ENCODE measurements at places on chromosomes 5 and 9.

DNA sequence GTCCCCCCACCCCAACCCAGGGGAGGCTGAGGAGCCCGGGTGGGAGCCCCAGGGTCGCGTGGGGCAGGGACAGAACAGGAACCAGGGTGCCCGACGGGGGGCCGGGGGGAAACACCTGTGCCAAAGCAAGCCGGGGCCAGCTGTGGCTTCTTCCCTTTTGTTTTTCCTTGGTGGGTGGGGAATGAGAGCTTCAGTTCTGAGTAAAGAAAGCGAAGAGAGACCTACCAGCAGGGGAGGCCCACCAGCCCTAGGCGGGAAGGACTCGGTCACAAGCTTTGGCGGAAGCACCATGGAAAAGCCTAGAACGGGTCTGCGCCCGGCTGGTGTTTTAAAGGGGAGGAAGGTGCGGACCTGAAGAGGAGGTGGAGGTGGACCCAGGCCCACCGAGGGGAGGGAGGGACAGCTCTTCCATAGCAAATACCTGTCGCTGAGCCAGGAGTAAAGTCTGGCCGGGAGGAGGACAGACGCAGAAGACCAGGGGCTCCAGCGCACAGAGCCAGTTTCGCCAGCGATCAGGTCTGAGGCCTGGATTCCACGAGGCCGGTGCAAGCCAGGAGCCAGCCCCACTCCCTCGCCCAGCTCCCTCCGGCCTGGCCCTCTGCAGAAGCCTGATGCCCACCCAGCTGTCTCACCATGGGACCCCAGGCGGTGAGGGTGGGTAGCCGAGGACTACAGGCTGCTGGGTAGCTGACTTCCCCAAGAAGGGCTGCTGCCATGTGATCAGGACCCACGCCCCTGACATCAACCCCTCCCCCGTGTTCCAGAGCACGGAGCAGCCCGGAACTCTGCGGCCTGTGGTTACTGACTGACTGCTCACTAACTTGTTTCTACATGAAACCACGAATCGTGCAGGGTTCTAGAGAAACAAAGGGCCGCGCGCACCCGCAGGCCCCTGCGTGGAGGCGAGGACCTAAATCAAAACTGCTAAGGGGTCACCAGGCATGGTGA lies 849 bp upstream of the MGAT1 start:
- H3K4me1 ChIP-seq, result peaks cover 66% of the 10 kb centered on the region
- H3K4me3 ChIP-seq, result peak overlapping the region; percentile 84
- peaks cover 62% of the 10 kb centered on the region for H3K36me3 ChIP-seq
- H3K27ac ChIP-seq, result peak overlapping the region; percentile 89

GRCh38 chr9:98142182-98142907 lies 23.3 kb upstream of the TRIM14 start:
- peaks cover 21% of the 10 kb centered on the region for H3K36me3 ChIP-seq
- no peaks in the 10 kb centered on the region for H3K4me1 ChIP-seq
- H3K4me3 ChIP-seq, result no peak overlapping the region
- DNase-seq, result no peak
- H3K27ac ChIP-seq, result no peak overlapping the region
- H3K27me3 ChIP-seq, result no peaks in the 10 kb centered on the region

DNA sequence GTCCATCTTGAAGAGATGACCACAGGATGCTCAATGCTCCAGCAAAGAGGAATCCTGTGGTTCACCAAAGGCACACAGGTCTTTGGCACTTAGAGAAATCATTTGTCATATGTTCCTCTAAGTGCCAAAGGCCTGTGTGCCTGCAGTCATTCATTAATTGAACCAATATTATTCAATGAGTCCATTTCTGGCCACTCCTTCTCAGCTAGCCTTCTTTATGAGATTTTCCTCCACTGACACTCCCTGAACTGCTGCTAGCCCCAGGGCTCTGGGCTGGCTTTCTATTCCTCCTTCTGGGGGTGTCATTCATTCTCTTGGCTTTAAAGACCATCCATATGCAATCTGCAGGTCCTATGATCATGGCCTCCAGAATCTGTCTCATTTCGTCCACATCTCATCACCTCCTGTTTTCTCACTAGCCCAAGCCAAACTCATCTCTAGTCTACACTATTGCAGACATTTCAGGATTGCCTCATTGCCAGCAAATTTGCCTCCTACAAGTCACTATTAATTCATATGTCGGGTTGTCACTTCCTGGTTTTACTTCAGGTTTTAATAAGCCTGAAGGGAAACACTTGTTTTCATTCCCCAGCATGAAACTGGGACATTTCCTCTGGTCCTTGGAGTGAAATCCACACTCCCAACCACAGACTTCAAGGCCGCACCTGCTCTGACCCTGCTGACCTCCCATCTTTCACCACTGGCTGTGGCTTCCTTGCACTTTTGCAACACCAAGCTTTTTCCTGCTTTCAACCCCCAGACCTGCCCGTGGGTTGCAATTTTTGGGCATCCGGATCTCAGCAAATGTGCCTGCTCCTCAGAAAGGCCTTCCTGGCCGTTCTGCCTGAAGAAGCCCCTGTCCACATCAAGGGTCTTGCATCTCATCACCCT lies 35.1 kb downstream of the KCNIP1 start:
- DNase-seq, result no peak
- no peaks in the 10 kb centered on the region for H3K4me1 ChIP-seq
- H3K36me3 ChIP-seq, result no peaks in the 10 kb centered on the region
- H3K27me3 ChIP-seq, result no peaks in the 10 kb centered on the region

DNA sequence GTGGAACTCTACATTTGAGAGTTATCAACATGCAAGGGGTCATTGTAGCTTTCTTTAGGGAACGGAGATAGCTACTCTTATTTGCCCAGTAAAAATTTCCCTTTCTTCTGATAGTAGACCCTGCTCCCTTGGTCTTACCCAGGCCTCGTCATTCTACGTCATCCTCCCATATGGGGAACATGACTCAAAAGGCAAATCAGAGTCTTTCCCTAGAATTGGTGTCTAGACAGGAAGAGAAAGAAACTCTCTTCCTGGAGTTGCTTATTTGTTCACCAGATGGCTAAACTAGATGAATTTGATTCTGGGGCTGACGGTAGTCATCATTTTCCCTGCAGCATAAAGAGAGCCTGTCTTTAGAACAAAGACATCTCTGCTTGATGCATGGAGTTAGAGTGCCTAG lies 12.2 kb upstream of the SLC38A9 start:
- no peaks in the 10 kb centered on the region for H3K36me3 ChIP-seq
- no peak overlapping the region for H3K4me3 ChIP-seq
- H3K27me3 ChIP-seq, result no peaks in the 10 kb centered on the region
- DNase-seq, result no peak
- no peaks in the 10 kb centered on the region for H3K4me1 ChIP-seq
- no peak overlapping the region for H3K27ac ChIP-seq

GRCh38 chr5:58544926-58545325 lies 37.9 kb upstream of the RAB3C start:
- no peak overlapping the region for H3K27ac ChIP-seq
- no peaks in the 10 kb centered on the region for H3K36me3 ChIP-seq
- no peaks in the 10 kb centered on the region for H3K4me1 ChIP-seq
- H3K27me3 ChIP-seq, result no peaks in the 10 kb centered on the region
- no peak for DNase-seq

DNA sequence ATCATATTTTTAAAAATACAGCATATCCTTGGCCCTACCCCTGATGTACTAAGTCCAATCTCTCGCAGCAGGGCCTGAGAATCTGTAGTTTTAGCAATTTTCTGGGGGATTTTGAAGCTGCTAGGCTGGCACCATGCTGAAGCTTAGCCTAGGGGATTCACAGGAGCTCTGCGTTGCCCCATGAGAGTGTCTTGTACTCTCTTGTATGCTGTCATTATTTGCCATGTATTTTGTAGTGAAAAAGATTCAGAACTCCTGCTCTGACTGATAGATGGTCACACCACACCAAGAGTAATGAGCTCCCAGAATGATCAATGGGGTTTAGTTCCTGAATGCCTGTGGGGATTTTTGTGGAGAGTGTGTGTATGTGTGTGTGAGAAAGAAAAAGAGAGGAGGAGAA lies 20.7 kb upstream of the TRMT10B start:
- no peak for DNase-seq
- H3K36me3 ChIP-seq, result no peaks in the 10 kb centered on the region
- H3K27me3 ChIP-seq, result peaks cover 57% of the 10 kb centered on the region
- no peak overlapping the region for H3K27ac ChIP-seq
- H3K4me3 ChIP-seq, result no peak overlapping the region

- H3K4me1 ChIP-seq, result no peaks in the 10 kb centered on the region
- H3K4me3 ChIP-seq, result no peak overlapping the region
- no peak overlapping the region for H3K27ac ChIP-seq
- H3K36me3 ChIP-seq, result no peaks in the 10 kb centered on the region
- no peaks in the 10 kb centered on the region for H3K27me3 ChIP-seq
Measured at GRCh38 chr9:69104830-69105527, 69.1 kb upstream of the TJP2 start.

DNA sequence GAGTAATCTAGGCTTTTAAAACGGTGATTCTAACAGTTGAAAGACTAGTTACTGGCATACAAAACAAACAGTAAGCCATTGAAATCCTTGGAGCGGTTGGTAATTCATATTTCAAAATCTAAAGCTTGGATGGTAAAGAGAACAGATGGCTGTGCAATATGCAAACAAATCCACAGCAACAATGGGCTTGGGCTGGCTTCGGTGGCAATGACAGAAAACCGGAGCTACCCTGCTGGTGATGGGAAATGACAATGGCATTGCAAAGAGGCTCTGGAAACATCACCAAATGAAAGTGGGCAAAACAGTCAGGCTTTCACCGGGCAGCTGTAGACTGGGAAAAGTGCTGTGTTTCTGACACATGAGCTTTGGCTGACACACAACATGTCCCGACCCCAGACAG lies 42.2 kb downstream of the MED27 start:
- no peaks in the 10 kb centered on the region for H3K4me1 ChIP-seq
- no peaks in the 10 kb centered on the region for H3K36me3 ChIP-seq
- no peak overlapping the region for H3K4me3 ChIP-seq
- H3K27ac ChIP-seq, result no peak overlapping the region
- DNase-seq, result no peak
- no peaks in the 10 kb centered on the region for H3K27me3 ChIP-seq

DNA sequence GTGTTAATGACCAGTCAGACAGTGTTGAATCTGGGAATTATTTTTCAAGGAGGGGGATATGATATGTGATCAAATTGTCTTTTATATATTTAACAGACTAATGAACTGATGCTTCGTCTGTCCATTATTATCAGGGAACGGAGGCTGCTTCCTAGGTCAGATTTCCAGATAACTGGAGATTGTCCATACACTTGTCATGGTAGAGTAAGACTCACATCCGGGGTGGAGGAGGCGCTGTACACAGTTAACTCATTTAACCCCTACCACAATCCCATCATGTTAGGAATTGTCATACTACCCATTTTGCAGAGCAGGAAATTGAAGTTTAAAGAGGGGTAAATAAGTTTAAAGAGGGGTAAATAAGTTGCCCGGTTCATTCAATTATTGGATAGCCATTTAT lies 55.9 kb downstream of the ARHGAP26 start:
- DNase-seq, result no peak
- no peak overlapping the region for H3K27ac ChIP-seq
- H3K36me3 ChIP-seq, result no peaks in the 10 kb centered on the region
- peaks cover 9% of the 10 kb centered on the region for H3K27me3 ChIP-seq
- no peak overlapping the region for H3K4me3 ChIP-seq
- H3K4me1 ChIP-seq, result no peaks in the 10 kb centered on the region

GRCh38 chr5:12934722-12935121 lies 1009.8 kb downstream of the DNAH5 start:
- H3K36me3 ChIP-seq, result no peaks in the 10 kb centered on the region
- no peak for DNase-seq
- H3K4me1 ChIP-seq, result no peaks in the 10 kb centered on the region
- H3K27ac ChIP-seq, result no peak overlapping the region
- H3K27me3 ChIP-seq, result no peaks in the 10 kb centered on the region

DNA sequence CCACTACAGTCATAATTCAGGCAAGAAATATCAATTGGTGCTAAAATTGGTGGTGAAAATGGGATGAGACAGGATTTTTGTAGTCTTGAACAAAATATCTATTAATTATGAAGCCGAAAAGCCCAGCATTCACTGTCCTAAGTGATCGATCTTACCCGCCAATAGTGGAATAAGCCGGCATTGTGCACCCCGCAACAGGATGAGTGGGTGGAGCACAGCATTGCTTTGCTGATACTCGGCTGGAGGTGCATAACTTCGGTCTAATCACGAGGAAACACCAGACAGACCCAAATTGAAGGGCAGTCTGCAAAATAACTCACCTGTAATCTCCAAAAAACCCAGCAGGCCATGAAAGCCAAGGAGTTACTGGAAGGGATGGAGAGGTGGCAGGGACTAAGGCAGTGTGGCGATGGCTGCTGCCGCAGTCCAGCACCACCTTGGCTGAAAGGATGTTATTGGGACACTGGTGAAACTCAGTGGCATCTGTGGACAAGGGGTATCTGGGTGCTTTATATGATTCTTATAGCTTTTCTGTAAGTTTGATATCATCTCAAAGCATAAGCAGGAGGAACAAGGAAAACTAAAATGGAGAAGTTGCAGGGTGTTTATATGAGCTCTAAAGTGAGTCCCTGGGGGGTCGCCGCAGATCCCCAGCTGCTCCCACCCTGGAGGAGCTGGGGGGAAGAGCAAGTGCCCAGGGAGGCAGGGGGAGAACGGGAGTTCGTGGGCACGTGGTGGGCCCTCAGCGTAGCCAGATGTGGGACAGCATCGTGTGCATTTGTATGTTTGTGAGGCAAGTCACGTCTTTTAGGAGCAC lies 45.2 kb downstream of the AHRR start:
- no peaks in the 10 kb centered on the region for H3K36me3 ChIP-seq
- H3K27me3 ChIP-seq, result peaks cover 53% of the 10 kb centered on the region

DNA sequence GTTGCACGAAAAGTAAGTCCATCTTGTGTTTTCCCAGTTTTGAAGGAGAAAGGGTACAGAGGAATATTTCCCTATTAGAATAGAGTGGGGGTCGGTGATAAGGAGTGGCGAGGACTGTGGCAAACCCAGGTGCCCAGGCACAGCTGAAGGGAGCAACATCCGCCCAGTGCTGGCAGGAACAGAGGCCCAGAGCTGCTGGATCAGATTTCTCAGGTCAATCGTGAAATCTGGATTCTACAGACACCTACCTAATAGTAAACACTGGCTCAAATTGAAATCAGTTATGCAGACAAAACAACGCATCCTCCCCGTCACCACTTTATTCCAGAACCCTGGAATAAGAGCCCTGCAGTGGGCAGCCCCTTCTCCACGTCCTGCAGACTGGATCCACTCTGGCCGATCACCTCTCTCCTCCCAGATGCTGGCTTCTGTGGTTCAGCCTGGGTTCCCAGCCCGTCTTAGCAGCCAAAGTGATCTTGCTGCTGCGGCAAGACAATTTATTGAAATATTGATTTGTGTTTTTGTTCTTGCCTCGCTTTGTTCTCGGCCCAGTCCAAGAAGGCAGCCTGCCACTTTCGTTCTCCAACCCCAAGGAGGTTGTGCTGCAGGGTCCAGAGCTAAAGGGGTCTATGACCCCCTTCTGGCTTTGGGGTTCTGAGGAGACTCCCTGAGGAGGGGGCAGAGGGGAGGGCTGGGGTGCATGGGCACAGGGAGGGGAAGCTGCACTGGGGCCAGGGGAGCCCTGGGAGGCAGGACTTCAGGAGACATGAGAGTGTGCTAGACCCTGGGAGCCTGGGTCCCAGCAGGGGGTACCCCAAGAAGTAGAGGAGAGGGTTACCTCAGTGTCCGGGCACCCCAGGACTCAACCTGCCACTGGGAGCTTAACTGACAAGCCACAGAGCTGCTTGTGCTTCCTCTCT lies 103.3 kb downstream of the ZNF354C start:
- H3K4me1 ChIP-seq, result peaks cover 14% of the 10 kb centered on the region
- H3K4me3 ChIP-seq, result no peak overlapping the region
- peaks cover 70% of the 10 kb centered on the region for H3K27me3 ChIP-seq
- H3K36me3 ChIP-seq, result no peaks in the 10 kb centered on the region

Data from K562 (cell line).